Stimulated activated CD8-positive, alpha-beta memory T cell treated with anti-CD3 and anti-CD28 coated beads, Interleukin-7, amount 100 ng/mL, for 1 hour (primary cell): ENCODE measurements at places on chromosomes 2 and 18.

- no peak for DNase-seq
Observed at GRCh38 chr2:62340994-62341484, 145.1 kb downstream of the B3GNT2 start.

GRCh38 chr2:157172866-157173578 lies 84.5 kb upstream of the GALNT5 start:
- no peak for DNase-seq

- DNase-seq, result no peak
Observed at GRCh38 chr2:236647621-236648020, 78.0 kb downstream of the ACKR3 start.

GRCh38 chr2:60456115-60456770 lies 97.2 kb downstream of the BCL11A start:
- no peak for DNase-seq

DNA sequence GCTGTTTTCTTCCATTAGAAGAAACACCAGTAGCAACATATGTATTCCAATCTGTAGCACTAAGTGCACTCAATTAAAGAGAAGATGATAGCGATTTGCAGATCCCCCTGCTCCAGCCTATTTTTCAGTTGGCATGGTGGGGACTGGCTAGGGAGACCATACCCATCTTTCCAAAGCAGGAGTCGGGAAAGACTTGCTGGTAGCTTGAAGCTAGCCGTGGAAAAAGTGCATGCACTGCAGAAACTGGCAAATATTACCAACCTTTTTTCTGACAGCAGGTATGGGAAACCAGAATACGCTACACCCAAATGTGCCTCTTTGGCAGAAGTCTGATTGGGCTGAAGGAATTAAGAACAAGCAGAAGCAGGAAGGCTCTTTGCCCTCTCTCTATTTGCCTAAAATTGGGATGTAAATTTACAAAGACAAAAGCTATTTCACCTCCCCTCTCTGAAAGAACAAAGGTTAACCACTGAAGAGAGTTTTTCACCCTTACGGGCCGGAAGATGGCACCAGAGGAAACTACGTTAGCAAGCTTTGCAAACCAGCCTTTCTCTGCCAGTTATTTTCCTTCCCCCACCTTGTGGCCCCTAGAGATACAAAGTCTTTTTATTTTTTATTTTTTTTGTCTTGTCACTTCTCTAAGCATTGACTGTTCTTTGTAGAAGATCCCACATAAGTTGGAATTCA lies 273.1 kb downstream of the DLGAP1 start:
- no peak for DNase-seq

DNA sequence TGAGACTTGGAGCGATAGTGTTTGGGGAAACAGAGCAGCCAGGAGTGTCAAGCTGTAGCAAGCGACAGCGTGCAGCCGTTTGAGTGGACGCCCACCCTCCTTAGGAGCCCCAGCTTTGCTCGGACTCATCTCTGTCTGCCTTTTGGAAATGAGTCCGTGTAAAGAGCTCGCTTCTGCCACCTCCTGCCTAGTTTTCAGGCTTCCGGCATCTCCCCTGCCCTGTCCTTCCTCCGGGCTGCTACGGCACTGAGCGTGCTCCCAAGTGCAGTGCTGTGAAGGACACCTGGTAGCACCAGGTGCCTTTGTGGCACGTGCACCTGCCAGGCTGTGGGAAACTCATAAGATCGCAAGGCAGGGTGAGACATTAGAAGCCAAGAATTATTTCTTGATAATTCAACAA lies 117.1 kb downstream of the RNF144A start:
- DNase-seq, result no peak

GRCh38 chr2:24961903-24962302 lies 9.9 kb downstream of the DNAJC27 start:
- no peak for DNase-seq

GRCh38 chr18:56973487-56973886 lies 173.4 kb upstream of the BOD1L2 start:
- DNase-seq, result no peak

DNA sequence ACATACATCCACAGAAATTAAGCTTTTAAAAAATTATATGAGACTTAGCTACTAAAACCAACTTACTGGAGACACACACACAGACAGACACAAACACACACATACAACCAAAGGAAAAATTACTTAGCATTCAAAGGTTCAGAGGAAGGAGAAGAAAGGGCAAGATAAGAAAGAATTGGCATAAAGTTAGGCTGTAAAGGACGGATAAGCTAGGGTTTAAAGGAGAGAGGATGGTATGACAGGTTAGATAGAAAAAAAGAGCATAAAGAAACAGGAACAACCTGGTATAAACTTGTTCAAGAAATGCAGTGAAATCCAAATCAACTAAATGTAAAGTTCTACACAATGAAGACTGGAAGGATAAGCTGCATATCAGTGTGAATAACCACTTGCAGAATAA lies 73.4 kb downstream of the SLC66A3 start:
- no peak for DNase-seq

- DNase-seq, result no peak
Observed at GRCh38 chr2:113112441-113112840, 15.0 kb upstream of the IL1RN start.

DNA sequence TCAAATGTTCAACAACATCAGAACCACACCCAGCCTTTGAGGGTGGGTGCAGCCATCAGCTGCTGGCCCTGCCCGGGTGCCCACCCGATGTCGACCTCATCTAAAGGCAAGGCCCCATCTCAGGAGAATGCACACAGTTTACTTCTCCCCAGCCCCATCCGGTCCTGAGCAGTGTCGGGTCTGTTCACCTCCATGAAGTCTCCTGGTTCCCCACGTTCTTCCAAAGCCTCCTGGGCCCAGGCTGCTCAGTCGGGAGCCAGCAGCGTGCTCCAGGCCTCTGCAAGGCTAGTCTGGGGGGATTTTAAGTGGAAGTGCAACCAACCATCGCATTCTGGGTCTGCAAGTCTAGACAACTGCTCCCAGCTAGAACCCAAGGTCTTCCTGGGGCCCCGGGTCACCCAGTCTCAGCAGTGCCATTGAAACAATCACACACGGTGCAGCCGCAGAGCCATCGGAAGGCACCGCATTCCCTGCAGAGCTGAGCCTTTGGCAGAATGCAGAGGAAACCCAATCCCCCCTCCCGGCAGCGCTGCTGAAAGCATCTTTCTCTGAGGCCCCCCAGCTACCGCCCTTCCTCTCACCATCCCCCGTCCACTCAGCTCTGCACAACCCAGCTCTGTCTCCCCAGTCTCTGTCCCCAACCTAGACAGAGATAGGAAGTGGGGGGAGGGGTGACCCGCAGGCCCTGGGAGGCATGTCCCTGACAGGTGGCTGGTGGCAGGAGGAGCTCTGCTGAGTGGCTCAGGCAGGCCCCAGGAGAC lies 8.5 kb downstream of the ESPNL start:
- DNase-seq, result no peak

DNA sequence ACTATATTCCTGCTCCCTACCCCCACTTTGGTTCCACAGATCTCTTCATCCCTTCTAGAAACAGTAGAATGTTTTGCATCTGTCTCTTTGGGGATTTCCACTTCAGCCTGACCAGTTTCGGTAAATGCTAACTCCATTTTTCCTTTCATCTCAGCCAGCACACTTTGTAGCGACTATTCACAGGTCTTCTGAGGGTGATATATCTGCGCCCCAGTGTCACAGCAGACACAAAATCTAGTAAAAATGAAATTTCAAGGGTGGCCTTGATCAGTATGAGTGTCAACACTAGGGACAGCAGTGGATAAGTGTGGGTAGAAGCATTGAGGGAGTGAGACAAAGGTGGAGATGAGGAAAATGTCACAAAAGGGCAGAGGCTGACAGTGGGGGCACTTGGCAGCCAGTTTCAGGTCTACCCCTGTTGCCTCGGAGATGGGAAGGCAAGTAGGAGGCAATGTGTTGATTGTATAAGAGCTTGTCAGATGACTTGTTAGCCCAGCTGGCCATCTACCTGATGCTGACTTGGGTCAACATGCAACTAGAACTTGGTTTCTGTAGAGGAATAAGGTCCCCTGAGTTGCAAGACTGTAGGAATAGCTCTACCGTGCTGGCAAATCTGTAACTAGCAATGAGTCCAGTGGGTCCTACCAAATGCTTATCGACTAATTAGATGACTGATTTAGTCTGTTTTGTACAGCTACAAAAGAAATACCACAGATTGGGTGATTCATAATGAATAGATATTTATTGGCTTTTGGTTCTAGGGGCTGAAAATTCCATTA lies 60.7 kb downstream of the CXCR4 start:
- DNase-seq, result no peak

DNA sequence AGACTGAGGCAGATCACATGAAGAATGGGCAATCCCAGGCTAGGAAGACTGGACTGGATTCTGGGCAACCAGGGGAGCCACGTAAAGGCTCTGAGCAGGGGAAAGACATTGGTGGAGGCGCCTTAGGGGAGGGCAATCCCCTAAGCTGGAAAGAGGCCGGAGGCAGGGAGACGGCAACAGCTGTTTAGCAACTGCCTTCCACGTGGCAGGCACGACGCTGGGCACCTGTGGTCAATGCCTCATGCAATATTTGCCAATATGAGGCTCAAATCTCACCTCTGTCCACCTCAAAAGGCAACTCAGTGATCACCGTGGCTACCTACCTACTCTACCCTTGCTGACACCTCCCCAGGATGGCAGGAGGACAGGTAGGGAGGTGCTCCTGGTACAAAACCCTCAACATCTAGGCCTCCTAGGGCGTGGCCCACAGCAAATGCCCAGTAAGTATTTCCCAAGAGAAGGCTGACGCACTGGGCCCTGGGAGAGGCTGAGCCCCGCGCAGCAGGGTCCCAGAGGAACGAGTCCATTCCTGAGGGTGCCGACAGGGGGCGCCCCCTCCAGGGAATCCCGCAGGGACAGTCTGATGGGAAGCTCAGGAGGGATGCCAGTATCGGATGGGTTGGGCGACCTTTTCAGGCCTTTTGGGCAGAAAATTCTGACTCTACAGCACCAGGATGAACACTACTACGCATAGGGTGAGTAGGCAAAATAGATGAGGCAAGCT lies 8.9 kb downstream of the BOLA3 start:
- no peak for DNase-seq

GRCh38 chr18:61917818-61918217 lies 25.0 kb upstream of the RNF152 start:
- DNase-seq, result no peak

DNA sequence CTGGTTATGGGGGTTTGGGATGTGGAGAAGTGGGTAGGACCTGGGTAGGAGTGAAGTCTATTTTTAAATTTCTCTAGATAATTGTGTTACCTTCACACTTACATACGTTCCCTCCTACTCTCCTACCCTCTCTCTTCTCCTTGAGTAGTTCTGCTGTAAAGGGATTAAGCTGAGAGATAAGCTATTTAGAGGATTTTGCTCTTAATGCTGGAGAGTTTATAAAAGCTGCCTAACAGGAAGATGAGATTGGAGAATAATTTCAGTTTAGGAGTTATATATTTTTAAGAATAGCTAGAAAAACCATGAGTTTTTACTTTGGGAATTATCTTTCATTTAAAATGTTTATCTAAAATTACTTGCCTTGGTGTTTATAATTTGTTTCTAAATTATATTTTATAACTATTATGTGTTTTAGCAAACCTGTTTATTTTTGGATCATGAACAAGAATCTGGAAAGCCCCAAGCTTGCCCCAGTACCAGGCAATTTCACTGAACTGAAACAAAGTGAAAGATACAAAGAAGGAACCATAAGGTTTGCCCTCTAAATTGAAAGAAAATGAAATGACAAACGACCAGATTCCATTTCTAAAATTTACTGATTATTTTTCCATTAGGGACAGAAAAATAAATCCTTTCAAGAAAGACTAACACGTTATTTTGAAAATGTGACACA lies 101.5 kb downstream of the ZNF532 start:
- DNase-seq, result no peak

- no peak for DNase-seq
Observed at GRCh38 chr2:126513033-126513432, 142.9 kb upstream of the GYPC start.

DNA sequence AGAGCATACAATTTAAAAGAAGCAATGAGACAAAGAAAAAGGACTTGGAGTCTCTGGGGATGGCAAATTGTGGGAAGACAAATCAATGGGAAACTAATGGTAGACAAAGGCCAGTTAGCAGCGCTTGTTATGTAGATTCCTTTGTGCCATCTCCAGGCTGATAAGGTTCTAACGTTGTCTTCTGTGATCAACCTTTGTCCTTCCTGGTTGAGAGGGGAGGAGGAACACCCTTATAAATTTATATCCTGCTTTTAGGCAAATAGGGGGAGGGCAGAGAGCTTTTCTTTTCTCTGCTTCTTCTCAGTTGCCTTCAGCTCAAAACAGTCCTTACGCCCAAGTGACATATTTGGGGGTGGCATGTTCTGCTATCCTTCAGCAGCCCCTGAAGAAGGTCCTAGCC lies 89.8 kb downstream of the STPG4 start:
- DNase-seq, result no peak

- DNase-seq, result no peak
Observed at GRCh38 chr2:8456151-8457091, 225.4 kb upstream of the ID2 start.

DNA sequence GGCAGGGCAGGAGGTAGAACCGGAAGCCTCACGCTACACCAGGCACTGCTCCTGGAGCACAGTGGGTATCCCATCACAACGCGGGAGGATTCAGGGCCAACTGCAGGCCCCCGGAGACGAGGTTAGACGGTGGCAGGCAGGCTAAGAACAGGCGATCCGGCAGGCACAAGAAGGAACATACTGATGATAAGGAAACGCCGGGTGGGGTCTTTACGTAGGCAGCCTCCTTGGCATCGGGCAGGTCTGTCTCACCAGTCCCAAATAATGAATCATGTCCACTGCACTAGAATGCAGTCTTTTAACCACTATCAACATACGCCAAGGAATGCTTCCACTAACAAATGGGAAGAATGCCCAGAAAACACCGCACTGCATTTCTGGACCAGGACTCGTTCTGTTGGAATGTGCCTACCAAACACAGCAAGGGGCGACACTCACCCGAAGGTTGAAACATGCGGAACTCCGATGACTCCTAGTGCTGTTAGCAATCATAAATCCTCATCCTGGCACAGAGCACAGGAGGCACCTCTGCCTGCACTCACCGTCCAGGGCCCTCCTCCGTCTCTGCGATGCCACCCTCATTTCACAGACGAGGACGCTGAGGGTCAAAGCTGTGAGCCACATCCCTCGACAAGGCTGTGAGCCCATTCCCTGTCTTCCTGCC lies 35.2 kb downstream of the ZNF516 start:
- no peak for DNase-seq

GRCh38 chr2:97745474-97746174 lies 32.2 kb downstream of the ZAP70 start:
- no peak for DNase-seq

DNA sequence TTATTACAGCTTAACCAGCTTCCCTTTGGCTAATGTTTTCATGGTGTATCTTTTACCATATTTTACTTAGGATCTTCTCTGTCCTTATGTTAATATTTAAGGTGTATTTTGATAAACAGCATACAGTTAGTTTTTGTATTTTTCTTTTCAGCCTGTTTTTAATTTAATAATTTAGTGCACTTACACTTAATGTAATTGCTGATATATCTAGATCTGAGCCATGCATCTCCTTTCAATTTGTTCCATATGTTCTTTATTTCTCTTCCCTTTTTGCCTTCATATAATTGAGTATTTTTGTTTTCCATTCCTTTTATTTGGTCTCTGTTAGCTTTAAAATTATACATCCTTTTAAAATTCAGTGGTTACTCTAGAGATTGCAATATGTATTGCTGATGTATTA lies 78.8 kb downstream of the SMC6 start:
- no peak for DNase-seq
